ENCODE measurements at places on chromosomes 5 and 9.

DNA sequence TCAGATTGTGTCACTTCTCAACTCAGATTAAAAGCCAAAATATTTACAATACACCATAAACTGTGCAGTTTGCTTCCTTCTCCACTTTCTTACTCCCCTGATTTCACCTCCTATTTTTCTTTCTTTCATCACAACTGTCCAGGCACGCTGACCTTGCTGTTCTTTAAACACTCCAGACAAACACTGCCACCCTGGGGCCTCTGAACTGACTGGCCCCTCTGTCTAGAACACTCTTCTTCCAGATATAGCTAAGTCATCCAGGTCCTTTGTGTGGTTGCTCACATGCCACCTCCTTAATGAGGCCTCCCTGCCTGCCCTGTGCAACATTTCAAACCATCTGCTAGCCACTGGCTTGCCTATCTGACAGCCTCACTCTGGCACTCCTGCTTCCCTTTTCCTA, 46.6 kb downstream of the ATG10 start:
- DNase-seq = no peak

DNA sequence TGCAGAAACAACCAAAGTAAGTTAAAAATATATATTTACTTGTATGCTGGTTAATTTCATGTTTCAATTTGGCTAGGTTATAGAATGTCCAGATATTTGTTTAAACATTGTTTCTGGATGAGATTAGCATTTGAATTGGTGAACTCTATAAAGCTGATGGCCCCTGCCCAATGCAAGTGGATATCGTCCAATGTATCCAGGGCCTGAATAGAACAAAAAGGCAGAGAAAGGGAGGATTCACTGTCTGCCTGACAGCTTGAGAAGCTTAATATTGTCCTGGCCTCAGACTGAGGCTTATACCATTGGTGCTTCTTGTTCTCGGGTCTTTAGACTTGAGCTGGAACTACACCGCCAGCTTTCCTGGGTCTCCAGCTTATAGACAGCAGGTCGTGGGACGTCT, 446.7 kb upstream of the ACTBL2 start:
- DNase-seq = no peak

GRCh38 chr5:155906046-155906445, 420.9 kb upstream of the SGCD start:
- no peak for DNase-seq

DNA sequence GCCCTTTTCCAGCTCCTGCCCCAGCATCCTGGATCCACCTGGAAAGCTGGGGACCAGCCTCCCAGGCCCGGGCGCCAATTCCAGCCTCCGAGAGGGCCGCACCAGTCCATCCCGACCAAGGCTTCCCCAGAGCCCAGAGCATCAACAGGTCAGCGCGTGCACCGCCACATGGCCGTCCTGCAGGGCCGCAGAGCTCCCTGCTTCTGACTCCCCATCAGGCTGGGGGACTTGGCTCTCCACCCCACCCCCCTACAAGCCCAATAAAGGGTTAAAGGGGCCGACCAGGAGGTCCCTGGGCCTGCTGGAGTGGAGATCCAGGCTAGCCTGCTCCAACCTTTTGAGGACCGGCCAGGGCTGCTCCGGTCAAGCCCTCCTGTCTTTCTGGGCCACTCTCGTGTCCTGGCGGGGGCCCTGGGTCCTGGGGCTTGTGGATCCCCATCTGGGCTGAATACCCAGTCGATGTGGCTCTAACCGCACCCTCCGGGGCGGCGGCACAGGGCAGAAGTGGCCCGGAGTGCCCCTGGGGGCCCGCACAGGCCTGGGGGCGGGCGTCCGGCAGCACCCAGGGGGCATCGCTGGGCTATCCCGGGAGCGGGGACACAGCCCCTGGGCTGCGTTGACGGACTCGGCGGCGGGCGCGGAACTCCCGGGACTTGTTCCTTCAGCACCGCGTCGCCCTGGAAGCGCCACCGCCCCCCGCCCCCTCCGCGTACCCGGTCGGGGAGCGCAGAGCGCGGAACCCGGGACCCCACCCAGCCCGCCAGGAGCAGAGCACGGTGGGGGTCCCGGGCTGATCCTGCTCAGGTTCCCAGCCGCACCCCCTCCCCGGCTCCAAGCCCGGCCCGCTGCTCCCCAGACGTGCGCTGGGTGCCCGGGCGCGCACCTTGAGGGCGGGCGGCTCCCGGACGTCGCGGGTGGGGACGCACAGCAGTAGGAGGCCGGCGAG, 590 bp downstream of the ENTPD2 start:
- no peak for DNase-seq

DNA sequence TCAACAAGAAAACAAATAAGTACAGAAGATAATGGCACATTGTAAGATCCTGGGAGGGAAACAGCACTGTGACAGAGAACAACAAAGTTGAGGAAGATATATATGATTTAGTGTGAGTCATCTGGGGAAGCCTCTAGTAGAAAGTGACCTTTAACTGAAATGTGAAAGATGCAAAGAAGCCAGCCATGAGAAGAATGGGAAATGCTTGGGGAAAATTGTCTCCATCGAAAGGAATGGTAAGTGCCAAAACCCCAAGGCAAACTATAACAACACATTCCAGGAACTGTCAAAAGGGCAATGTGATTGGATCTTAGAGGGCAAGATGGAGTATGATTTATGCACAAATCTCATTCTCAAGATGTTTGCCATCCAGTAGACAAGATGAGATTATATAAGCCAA, 537.8 kb upstream of the BRINP1 start:
- no peak for DNase-seq

DNA sequence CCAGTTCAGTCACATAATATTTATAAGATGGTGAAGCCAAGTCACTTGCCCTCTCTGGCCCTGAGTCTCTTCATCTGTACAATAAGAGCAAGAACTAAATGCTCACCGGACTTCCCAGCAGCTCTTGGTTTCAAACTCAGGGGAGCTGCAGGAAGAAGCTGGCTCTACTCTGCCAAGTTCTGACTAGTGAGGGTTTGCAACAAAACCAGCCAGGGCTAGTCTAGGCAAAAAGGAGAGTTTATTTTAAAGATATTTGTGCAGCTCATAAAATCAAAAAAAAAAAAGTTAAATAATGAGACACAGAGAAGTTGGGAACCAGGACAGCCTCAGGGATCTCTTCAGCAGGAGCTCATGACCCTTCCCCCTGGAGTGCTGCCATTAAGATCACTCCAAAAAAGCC, 107.3 kb downstream of the DOCK2 start:
- DNase-seq = no peak

DNA sequence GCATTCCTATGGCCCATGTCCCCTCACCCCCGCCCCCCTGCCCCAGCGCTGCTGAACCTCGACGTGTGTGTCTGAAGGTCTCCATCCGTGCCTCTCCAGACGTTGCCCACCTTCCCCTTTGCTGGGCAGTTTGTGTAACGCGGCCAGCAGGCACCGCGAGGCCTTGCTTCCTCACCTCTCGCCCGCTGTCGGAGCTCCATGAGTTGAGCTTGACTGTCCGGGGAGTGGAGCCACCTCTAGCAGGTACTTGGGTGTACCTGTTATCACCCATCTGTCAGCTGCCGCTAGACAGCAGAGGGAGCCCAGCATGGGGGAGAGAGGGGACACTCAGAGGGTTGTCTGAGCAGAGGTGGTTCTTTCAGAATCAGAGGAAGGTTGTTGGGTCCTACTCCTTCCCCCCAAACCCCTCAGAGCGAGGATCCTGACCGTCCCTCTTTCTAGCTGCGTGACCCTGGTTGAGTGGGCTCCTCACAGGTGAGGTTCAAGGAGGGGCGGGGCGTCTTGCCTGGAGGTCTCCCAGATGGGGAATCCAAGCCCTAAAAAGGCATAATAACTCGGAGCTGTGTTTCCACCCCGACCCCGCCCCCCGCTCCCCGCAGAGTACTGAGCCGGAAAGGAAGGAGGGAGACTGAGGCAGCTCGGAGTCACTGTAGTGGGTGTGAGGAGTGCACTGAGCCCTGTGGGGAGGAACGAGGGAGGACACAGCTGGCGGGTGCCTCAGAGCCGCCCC, 184.7 kb downstream of the C9orf50 start:
- DNase-seq = no peak

DNA sequence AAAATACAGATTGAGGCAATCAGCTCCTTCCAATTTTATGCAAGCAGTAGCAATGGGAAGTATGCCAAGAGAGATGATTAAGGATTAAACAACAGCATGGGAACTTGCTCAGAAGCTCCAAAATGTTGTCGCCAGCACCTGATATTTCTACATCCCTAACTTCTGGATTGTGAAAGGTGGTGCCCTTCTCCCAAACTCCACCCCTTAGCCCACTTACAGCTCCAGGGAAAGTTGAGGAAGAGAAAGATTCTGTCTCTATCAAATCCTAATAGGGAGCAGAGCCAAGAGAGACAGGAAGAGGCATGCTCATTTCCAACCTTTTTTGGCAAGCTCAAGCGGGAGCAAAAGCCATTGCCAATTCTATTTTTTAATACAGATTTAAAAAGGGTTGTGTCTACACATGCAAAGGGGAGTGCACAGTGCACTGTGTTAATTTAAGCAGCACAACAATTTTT, 92.4 kb upstream of the NR3C1 start:
- no peak for DNase-seq

DNA sequence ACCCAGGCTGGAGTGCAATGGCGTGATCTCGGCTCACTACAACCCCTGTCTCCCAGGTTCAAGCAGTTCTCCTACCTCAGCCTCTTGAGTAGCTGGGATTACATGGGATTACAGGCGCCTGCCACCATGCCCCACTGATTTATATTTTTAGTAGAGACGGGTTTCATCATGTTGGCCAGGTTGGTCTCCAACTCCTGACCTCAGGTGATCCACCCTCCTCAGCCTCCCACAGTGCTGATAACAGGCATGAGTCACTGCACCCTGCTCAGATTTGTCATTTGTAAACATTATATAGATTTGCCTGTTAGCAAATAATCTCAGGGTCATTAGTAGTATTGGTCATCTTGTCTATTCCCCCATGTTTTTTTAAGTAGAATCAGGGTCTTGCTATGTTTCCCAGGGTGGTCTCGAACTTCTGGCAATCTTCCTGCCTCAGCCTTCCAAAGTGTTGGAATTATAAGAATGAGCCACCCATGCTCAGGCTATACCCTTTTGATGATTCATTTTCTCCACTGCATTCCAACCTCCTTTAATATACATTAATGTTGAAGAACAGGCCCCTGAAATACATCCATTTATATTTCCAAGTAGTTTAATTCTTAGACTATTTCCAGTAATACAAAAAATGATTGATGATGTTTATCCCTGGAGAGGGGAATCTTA, 17.3 kb downstream of the CENPH start:
- DNase-seq = no peak

DNA sequence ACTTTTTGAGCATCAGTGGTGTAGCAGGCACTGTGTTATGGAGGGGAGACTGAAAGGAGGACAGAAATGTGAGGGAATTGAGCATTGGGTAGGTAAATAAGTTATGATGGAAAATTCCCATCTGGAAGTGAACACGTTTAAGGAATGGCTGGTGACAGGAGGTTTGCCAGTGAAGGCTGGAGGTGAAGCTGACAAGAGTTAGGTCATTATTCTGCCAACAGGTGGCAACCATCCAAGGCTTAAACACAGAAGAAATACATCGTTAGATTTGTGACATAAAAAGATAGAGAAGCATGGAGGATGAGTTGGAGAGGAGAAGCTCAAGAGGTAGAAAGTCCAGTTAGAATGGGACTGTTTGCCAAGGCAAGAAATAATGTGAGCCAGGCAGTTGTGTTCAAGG, 455.3 kb upstream of the SGCD start:
- no peak for DNase-seq

- DNase-seq = no peak
These were observed 2352.7 kb downstream of the MAT2B start for GRCh38 chr5:165858118-165858517.

- DNase-seq = no peak
These were observed 412.8 kb upstream of the PTGER4 start for GRCh38 chr5:40266952-40267351.

DNA sequence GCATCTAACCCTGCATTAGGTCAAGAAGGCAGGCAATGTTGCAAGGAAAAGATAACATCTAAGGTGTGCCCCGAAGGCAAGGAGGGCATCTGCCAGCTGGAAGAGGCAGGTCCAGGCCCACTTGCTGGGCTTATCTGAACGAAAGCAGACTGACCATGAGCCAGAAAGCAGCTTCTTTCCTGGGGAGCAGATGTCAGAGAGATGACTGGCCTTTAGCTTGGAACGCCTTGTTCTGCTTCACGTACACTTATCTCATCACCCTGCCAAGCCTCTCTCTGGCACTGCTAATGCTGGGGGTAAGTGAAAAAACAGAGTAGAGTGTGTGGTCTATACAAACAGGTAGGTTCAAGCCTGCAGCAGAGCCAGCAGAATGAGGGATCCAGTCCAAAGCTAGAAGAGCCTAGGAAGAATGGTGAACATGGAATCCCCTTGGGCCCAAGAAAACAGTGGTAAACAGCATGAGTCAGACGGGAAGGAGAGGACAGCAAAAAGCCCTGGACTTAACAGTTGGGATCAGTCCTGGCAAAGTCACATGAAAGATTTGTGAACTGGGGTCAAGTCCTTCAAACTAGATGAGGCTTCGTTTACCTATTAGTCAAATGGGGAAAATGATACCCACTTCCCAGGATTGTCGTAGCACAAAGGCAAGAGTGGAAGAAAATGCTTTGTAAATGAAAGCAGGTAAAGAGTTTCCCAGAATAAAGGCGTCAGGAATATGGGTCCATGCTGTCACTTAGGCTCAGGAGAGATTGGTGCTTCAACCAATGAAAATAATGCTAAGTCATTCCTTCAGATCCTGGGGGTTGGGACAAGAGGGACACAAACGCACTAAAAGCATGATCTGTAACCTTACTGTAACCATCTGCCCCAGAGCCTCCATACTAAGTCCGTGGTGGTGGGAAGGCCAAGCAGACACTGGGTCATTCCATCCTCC, 200.9 kb downstream of the SLIT3 start:
- no peak for DNase-seq

DNA sequence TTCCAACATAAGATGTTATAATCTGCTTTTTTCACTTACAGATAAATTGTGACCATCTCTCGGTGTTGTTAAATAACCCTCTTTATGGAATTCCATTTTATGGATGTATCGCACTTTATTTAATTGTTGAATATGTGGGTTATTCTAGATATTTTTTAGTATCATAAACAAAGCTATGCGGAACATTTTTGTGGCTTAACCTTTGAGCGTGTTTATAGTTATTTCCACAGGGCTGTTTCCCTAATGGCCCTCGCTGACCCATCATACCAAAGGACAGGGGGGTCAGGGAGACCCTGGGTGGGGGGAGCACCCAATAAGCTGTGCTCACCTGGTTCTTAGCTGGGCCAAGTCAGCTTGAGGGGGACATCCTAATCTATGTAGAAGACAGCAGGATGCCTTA, 65.3 kb downstream of the NDST1 start:
- no peak for DNase-seq

- DNase-seq = no peak
These were observed 415.6 kb downstream of the GADD45G start for GRCh38 chr9:90020276-90020871.

DNA sequence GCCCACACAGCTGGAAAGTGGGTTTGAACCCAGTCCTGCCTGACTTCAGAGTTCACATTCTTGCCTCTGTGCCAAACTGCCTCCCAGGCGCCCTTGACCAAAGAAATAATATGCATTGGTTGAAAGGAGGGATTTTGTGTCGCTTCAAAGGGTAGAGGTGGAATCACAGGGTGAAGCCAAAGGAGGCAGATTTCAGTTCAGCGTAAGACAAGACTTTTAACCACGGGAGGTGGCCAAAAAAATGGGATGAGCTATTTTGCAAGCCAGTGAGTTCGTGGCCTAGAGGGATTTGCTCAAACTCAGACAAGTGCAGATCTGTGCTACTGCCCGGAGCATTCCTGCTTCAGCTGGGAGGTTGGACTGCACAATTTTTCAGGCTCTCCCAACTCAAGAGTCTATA, 57.6 kb upstream of the RANBP3L start:
- no peak for DNase-seq

- no peak for DNase-seq
These were observed 49.6 kb downstream of the ARHGAP26 start for GRCh38 chr5:142819825-142820224.
